Skeletal muscle cell (primary cell): ENCODE measurements at places on chromosomes 4 and X.

DNA sequence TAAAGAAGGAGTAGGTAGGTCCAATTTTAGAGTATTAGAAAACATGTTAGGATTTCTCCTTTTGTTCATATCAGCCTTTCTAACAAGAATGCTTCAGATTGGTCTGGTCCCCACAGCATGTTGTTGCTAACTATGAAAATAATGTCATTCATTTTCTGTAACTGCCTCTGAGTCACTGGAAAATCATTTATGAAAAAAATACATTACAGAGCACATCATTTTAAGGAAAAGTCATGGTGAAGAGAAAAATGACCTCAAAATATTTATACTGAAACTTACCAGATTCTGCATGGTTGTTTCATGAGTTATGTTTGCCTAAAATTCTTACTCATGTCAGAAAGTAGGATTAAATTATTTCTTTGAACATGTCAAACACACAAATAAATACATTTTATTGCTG, 35.2 kb downstream of the DTHD1 start:
- no peak for DNase-seq

- DNase-seq: no peak
Observed at GRCh38 chr4:738781-739280, 33.2 kb downstream of the PCGF3 start.

GRCh38 chr4:114015444-114015899, 36.0 kb upstream of the ARSJ start:
- peak; percentile 99 for DNase-seq

- DNase-seq: no peak
Observed at GRCh38 chrX:27085346-27085745, 377.8 kb downstream of the PPP4R3C start.

- DNase-seq: peak; percentile 45
Observed at GRCh38 chr4:169117591-169118081, 107.6 kb upstream of the CBR4 start.

DNA sequence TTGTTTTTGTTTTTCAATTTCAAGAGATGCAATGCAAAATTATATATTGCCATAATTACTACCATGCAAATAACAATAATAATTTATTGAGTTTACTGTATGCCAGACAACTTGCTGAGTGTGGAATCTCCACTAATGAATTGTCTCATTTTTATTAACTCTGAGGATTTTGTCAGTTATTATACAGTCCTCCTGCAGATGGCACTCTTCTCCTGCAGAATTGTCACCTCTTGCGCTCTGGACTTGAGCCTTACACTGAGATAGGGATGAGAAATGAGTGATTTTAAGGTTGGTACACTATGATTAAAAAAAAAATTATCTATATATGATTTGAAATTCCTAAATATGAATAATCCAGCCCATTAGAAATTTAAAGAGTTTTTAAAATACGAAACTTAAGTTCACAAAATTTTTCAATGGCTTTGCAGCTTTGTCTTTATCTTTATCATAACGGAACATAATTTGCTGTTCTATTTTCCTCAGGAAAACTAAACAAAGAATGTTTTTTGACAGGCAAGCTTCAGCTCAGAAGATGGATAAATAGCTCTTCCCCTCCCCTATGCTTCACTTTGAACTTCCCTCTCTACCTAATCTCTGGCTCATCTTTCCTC, 12.7 kb upstream of the PAQR3 start:
- DNase-seq: no peak
